ENCODE measurements at places on chromosomes 1 and 21.

GRCh38 chr1:170675865-170676264 is 11.9 kb downstream of the PRRX1 start:
- no peak for DNase-seq

DNA sequence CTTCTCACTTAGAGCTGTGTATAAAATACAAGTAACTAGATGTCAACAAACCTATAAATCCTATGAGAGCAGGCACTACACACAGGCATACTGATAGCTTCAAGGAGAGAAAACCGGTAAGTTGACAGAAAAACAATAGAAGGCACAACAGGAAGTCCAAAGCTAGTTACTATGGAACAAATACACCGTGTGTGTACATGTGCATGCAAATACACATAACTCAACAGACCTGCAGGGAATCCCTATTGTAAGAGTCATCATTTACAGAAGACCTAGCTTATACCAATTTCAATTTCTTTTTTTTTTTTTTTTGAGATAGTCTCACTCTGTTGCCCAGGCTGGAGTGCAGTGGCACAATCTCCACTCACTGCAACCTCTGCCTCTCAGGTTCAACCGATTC is 26.3 kb downstream of the JAK1 start:
- no peak for DNase-seq

DNA sequence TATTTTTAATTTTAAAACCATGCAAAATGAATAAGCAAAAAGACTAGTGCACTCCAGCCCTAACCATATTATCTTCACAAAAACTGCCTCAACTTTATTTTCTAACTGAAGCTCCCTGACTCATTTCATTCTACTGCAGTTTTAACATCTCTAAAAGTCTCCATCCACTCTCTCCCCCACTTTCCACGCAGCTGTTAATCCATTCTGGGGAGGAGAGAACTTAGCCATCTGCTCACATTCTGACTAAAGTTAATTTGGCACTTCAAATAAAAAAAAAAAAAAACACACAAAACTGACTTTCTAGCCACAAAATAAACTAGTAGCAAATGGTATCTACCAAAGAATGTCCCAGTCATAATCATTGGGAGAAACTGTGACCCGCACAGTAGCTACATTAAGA is 5.4 kb upstream of the MYBPHL start:
- no peak for DNase-seq

GRCh38 chr21:37546949-37547614 is 180.5 kb downstream of the DYRK1A start:
- no peak for DNase-seq

GRCh38 chr21:26449161-26449560 is 123.9 kb downstream of the CYYR1 start:
- no peak for DNase-seq

- no peak for DNase-seq
Measured at GRCh38 chr1:3884966-3885365, 15.1 kb downstream of the C1orf174 start.

DNA sequence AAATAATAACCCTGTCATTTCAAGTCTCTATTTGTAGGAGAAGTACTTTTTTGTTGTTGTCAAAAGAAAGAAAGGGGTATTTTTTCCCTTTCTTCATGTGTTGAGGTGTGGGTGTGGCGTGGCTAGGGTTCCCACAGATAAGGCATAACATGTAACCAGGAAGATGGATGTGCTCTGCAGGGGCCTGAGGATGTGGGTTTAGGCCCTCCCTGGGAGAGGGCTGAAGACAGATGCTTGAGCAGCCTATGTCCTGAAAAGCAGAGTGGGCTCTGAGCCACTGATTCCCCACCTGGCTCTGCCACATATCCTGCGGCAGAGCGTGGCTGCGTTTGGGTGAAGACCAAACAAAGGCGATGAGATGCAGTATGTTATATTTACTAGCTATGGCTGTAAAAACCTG is 13.9 kb upstream of the ADAR start:
- no peak for DNase-seq

DNA sequence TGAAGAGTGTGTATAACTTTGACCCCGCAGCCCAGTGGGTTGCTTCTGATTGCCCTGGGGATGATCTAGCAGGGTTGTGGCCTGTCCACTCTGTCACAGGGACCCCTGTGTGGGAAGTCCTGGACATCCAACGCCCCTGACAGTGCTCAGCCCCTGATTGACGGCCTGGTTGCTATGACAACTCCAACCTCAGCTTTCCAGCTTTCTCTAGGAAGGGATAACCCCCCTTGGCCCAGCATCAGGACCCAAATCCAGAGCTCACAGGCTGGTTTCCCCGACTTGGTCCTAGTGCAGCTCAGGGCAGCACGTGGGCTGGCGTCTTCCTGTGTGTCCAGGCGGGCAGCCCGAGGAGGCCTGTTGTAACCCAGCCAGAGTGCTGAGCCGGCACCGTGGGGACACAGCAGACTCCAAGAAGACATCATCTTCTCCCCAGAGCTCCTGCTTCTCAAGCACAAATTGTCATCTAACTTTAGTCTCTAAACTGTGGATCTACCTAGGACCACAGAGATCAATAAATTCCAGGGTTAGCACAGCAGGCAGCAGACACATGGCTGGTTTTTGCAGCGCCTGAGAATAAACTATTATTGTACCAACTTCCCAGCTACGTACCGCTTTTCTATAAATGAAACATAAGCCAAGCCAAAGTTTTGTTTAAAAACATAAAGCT is 18.9 kb upstream of the PDXK start:
- no peak for DNase-seq

DNA sequence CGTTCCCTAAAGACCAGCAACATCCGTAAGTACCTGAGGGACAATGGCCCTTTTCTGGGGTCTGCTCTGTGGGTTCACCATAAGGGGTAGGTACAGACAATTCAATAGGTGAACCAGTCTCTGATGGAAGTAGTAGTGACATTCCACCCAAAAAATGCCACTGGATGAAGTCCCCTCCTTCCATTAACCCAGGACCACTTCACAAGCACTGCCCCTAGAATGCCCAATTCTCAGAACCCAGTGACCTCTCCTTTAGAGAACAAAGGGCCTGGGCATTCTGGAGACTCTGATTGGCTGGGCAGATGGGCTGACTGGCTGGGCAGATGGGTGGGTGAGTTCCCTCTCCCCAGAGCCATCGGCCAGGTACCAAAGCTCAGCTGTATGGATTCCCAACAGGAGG is at the start of gene TEX38:
TEX38 (plus strand) TSS at position 301 of the 400 bp plus-strand sequence; CDS start at position 382, 81 bp downstream.
- no peak for DNase-seq

DNA sequence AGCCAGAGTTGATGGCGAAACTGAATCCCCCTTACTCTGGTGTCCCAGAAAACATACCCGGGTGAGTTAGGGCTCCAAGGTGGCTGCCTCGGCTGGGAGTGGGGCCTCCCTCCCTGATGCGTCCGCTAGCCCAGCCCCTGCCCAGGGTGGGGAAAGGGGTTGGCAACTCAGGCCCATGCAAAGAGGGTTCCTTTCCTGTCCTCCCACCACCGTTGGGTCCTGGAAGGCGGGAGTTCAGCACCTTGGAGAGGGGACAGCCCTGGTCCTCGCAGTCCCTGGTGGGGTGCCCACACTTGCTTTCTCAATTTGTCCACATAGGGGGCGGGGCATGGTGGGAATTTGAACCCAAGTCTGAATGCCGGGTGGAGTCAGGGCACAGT is 6.1 kb downstream of the SRM start:
- peak; percentile 40 for DNase-seq

- DNase-seq = no peak
Measured at GRCh38 chr21:27582948-27583430, 616.1 kb upstream of the ADAMTS5 start.

GRCh38 chr1:34885405-34886247 is 26.1 kb upstream of the SMIM12 start:
- peak; percentile 77 for DNase-seq

DNA sequence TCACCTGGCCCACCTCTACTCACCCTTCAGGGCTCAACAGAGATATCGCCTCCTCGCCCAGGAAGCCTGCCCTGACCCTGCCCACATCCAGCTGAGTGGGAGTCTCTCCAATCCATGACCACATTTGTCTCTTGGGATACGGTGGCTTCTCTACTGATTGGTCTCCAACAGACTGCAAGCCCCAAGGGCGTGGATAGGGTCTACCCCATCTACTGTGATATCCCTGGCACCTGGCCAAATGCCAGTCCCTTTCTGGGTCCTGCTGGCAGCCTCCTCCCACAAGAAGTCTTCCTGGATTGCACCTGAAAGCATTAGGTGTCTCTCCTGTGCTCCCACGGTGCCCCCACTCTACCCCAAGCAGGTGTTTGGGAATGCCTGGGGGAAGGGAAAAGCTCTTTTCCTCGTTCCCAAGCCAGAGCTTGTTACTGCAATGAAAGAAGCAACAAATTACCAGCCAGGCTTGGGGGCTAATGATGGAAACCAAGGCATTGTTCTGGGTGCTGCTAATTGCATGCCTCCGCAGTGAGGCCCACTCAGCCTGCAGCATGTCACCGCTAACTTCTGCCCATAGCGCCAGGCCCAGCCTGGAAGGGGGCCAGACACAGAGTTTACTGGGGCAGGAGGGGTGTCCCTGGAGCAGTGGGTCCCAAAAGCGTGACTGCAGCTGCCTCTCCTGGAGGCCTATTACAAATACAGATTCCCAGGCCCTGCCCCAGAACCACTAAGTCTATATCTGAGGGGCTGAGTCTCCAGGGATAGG is 90.7 kb upstream of the IFFO2 start:
- no peak for DNase-seq

- no peak for DNase-seq
Measured at GRCh38 chr1:3656450-3657095, 4.3 kb downstream of the TP73 start.

- no peak for DNase-seq
Measured at GRCh38 chr1:226125831-226126230, 60.7 kb downstream of the ACBD3 start.

GRCh38 chr1:231690059-231690458 is 63.5 kb downstream of the DISC1 start:
- DNase-seq = no peak

DNA sequence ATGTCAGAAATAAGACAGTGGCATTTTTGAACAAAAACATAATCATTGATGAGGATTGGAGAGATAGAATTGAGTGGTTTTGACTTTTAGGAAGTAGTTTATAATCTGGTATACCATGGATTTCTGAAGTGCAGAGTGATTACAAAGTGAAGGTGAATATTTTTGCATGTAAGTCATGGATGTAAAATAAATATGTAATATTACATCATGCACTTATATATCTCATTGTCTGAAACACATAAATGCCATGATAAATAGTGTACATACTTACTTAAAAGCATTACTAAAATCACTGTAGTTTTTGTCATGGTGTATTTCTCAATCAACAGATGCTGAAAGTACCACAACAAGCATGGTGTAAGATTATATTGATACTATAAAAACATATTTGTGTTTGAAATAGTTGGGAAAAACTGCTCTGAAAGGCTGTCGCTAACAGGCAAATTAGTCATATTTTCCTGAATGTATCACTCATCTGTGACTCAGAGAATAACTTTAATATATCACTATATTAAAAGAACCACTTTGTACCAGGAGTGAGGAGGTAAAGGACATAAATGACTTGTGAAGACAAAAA is 24.8 kb upstream of the RGS18 start:
- no peak for DNase-seq

All from urothelium cell line (cell line).